ENCODE measurements at places on chromosomes 2 and 18. TPM values are rescaled to one million over a fixed set of nuclear protein-coding genes. Genes with fewer than 3 reads are reported as not detected.

GRCh38 chr2:45169339-45170190, 160.3 kb upstream of the SIX2 start:
- no peak for DNase-seq

GRCh38 chr18:68498185-68498584, 216.7 kb downstream of the TMX3 start:
- DNase-seq = no peak

DNA sequence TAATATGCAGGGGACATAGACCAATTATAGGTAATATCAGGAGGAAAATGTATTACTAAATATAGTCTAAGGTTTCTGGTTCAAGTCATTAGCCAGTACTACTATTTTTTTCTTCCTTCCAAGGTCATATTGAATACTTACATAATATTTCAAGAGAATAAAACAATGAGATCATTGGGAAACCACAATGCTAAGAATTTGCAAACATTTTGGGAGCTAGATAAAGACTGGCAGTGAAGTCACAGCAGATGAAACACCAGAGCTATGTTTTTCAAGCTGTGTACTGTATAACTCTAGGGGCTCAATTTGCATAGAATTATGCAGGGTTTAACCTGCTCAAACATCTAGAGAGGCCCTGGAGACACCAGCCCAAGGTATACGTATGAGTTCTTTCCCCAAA, 80.5 kb upstream of the KCNH7 start:
- no peak for DNase-seq

- DNase-seq = no peak
Observed at GRCh38 chr2:173612354-173612753, 257.7 kb downstream of the CDCA7 start.

DNA sequence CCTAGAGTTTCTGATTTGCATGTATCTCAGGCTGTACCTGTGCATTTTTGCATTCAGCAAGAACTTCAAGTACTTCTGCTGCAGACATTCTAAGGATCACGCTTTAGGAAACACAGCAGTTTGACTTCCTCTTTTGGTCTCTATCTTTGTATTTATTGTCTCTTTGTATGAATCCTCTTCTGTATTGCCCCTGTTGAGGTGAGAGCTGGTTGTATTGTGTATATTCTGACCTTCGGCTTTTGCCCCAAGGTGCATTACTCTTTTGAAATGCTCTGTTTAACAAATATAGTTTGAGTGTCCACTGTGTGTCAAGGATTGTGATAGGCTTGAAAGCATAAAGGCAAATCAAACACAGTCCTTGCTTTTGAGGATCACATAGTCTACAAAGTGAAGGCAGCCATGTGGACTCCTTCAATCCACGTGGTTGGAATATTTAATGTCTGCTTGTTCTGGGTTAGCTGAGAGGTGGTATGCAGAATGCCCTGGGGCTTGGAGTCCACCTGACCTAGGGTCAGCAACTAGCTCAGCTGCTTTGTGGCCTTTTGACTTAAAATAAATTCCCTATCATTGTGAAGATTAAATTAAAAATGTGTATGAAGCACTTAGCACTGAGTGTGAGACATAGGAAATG, 108.1 kb downstream of the LYPD6 start:
- no peak for DNase-seq

DNA sequence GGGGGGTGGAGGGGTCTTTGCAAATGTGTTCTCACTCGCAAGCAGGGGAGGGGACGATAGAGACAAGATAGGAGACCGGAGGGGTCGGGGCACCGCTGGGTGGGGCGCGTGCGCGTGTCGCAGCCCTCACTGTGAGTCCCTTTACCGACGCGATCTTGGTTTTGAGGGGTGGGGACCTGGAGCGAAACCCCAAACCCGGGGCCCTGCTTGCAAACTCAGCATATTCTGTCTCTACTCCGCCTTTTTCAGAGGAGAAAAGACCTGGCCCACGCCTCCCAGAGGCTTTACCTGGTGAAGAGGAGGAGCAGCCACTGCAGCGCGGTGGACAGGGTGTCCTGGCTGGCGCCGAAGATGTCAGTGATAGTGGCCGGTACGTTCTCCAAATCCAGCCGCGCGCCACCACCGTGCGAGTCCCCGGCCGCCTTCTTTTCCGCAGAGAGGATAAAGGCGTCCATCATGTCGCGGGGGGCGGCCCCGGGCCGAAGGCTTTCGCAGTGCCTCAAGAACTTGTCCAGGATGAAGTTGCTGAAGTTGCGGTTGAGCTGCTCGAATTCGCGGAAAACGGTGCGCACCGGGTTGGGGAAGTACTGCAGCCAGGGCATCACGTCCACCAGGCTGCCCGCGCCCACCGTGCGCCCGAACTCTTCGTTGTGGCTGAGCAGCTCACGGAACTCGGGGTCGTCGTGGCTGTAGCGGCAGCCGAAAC, 1.7 kb downstream of the CYP1B1 start:
- DNase-seq = peak; percentile 10

DNA sequence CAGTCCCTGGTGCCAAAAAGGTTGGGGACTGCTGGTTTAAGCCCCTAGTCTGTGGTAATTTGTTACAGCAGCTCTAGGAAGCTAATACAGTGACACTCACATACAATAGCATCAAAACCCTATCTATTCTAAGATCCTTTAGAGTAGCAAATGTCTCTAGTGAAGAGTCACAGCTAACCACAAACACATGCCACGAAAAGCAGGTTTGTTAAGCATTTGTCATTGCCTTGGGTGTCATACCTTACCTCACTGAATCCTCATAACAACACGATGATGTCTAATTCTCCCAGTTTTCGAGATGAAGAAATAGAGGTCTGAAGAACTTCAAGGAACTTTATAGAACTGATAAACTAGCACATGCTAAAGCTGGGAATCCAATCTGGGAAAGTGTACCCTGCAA, 29.6 kb upstream of the RNF152 start:
- DNase-seq = no peak

GRCh38 chr2:112182581-112183034, 44.4 kb downstream of the FBLN7 start:
- DNase-seq = peak; percentile 37

GRCh38 chr2:119771331-119771730, 11.6 kb downstream of the PTPN4 start:
- no peak for DNase-seq

GRCh38 chr2:171281110-171281509, 120.4 kb upstream of the TLK1 start:
- DNase-seq = no peak

- DNase-seq = no peak
Observed at GRCh38 chr18:74609535-74609934, 11.9 kb downstream of the ZNF407 start.

DNA sequence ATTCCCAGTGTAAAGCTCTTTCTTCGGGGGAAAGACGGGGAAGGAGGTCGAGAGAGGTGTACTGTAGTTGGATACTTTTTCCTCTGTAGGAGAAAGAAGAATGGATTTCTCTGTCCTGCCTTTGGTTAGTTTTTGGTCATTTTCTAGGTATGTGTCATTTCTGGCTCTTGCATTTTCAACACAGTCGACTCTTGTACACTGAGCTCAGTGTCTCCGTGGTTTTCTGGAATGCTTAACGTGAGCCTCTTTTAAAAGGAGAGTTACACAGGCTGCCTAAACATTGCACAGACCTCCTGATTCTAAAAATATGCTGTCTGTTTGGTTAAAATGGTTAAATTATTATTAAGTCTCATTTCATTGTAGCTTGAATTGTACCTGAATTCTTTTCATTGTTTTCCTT, 21.8 kb upstream of the GLS start:
- no peak for DNase-seq

- peak; percentile 24 for DNase-seq
Observed at GRCh38 chr2:151189125-151189524, 72.5 kb downstream of the RBM43 start.

GRCh38 chr2:110904116-110904778, 171.9 kb downstream of the ACOXL start:
- DNase-seq = no peak

- DNase-seq = no peak
Observed at GRCh38 chr2:97963880-97964279, 31.9 kb downstream of the TMEM131 start.

DNA sequence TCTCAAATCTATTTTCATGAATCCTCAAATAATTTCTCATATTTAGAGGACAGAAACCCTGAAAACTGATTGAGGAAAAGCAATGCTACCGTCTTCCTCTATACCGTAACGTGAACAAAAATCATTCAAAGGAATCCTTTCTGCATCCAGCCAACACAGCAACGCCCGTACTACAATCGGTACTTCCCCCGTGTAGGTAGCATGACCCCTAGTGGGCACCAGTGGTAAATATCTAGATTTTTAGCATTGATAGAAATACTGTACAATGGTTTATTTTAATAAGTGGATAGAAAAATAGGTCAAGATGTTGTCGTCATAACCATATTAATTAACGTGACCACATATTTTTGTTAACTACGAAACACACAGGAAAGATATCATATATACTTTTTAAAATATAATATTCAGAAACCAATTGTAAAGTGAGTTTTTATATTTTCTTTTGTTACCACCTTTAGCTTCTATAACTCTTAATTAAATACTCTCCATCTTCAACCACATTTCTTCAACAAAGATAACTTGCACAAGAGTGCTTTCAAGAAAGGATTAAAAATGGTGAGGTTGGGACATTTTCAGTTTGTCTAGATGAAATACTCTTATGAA, 194.1 kb downstream of the SS18 start:
- DNase-seq = peak; percentile 35

DNA sequence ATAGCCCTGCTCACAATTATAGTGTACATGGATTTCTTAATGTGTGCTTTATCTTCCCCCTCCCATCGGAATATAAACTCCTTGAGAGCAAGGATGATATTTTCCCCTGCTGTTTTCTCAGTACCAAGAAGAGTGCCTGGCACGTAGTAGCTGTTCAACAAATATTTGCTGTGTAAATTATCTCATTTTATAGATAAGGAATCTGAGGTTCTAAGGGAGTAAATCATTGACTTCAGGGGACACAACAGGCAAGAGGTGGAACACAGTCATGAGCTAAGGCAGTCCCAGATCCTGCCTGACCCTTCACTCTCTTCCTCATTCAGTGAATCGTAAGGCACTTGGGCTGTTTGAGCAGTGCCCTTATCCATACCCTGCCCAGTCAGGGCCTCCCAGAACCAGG, 187.3 kb upstream of the TNP1 start:
- DNase-seq = no peak

- no peak for DNase-seq
Observed at GRCh38 chr18:46542545-46542944, 114.5 kb downstream of the LOXHD1 start.

DNA sequence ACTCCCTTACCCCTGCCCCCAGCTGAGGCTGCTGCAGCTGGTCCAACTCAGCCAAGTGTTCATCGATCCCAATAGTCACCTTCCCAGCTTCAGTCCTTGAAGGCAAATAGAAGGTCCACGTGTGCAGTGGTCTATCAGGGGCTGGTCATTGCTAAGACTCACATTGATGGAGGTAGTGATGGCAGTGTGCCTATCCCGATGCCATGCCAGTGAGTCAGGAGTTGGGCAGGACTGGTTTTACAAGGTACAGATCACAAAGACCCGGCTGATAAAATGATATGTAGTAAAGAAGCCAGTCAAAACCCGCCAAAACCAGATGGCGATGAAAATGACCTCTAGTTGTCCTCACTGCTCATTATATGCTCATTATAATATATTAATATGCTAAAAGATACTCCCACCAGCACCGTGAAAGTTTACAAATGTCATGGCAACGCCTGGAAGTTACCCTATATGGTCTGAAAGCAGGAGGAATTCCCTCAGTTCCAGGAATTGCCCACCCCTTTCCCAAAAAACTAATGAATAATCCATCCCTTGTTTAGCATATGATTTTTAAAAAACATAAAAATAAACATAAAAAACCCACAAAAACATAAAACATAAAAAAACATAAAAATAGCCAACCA, 2.9 kb upstream of the C2orf80 start:
- DNase-seq = no peak

DNA sequence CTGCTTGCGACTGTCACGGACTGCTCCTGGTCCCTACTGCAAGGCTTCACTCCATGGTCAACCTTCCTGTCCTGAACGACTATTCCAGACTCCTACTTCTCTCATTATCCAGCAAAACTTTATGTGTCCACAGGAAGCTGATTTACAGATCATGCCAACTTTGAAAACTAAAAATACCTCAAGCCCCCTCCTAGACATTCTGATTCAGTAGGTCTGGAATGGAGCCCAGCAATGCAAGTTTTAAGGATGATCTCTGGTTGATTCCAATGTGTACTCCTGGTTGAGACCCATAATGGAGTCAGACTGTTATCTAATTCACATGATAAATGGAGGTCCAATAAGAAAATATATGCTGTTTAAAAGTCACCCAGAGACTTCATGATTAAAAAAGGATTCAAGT, 13.1 kb upstream of the LRATD1 start:
- no peak for DNase-seq

GRCh38 chr2:25251071-25251421, 82.7 kb upstream of the POMC start:
- peak; percentile 26 for DNase-seq

DNA sequence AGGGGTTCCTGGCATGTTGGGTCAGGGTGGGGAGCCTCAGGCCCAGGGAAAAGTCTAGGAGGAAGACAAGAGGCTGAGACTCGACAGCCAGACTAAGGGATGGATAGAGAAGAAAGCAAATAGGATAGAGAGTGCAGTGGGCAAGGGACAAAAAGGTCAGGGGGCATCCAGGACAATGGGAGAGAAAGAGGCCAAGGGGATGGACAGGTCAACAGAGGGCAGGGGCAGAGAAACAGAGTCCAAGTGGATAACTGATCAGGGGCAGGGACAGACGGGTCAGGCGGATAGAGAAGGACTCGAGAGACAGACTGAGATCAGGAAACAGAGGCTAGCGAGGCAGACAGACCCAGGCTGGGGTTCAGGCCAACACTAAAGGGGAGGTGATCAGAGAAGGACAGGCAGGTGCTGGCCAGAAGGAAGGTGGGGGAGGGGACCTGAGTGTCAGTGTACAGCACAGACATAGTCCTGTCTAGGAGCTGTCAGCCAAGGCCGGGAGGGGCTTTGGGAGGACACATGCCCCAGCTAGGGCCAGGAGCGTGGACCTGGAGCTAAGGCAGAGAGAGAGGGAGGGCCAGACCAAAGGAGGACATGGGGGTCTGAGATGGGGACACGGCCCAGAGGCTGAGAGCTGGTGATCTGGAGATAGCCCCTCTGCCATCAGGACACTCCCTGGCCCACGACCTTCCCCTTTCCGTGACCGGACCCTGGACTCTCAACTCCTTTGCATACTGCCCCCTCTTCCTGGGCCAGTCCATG, 12.2 kb downstream of the ASIC4 start:
- DNase-seq = no peak

GRCh38 chr2:162243294-162243693, at the start of gene FAP:
FAP (minus strand) TSS chr2:162243445; CDS start chr2:162243327, 118 bp downstream.
- DNase-seq = no peak

GRCh38 chr2:85723707-85724360, 29.7 kb downstream of the GNLY start:
- DNase-seq = no peak

IFIH1 gene
- 57.3 TPM for total RNA-seq

SGPP2 gene
- 0.67 TPM for total RNA-seq

XDH gene
- total RNA-seq = 0.17 TPM

GCA gene
- 11.8 TPM for total RNA-seq

LAMA1 gene
- not detected for total RNA-seq

FAM110C gene
- total RNA-seq = 0.22 TPM

ACOXL gene
- 0.15 TPM for total RNA-seq

IL1RN gene
- 0.48 TPM for total RNA-seq

ZNF638 gene
- total RNA-seq = 87.6 TPM

ATF2 gene
- total RNA-seq = 57.9 TPM

METTL8 gene
- total RNA-seq = 20.0 TPM

TUBA3E gene
- not detected for total RNA-seq

MC5R gene
- total RNA-seq = not detected

Measured in activated CD4-positive, alpha-beta T cell treated with anti-CD3 and anti-CD28 coated beads, Interleukin-2, amount 10 ng/mL, durations not matched to agents 7 days and 5 days (primary cell).